ENCODE measurements at places on chromosomes 3 and 15.

- no peak for DNase-seq
Measured at GRCh38 chr3:73228437-73228836, 167.0 kb downstream of the EBLN2 start.

GRCh38 chr3:184694716-184695115, 17.1 kb downstream of the MAGEF1 start:
- no peak for DNase-seq

GRCh38 chr3:47643092-47643491, 64.4 kb upstream of the CSPG5 start:
- no peak for DNase-seq

- DNase-seq, result no peak
Measured at GRCh38 chr3:173591401-173591800, 193.9 kb downstream of the NLGN1 start.

DNA sequence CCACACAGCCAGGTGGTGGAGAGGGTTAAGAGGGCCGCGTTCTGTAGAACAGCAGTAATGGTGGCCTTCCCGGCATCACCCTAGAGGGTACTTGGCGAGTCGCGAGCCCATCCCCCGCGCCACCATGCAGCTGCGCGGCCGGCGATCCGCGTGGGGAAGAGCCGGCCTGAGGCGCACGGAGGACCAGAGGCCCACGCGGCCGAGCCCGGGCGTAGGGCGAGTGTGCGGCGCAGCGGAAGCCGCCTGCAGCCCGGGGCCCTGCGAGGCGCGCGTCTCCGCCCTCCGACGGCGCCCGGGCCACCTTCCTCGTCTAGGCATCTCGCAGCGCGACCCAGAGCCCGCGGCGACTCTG, 423 bp downstream of the TKT start:
- DNase-seq, result peak; percentile 27

GRCh38 chr3:49754536-49754935, 30.8 kb upstream of the GMPPB start:
- no peak for DNase-seq

DNA sequence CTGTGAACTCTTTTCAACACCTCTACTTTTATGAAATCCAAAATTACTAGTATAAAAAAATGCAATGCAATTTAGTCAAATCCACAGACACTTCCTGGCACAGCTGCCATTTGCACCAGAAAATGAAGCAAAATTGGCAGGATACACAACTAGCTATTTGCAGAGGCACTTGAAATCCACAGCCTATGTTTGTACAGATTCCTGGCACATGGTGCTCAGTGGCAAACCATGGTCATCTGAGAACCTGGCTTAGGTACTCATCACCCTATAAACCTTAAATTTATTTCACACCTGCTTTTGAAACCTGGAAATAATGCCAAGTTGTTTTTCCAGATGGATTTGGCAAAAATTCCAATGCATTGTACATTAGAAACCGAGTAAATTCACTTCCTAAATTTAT, 20.2 kb upstream of the PPM1L start:
- no peak for DNase-seq

All from stimulated activated CD8-positive, alpha-beta memory T cell treated with anti-CD3 and anti-CD28 coated beads, Interleukin-15, amount 100 ng/mL, for 48 hours (primary cell).